Fibroblast of skin of left quadriceps (primary cell): ENCODE measurements at places on chromosomes 3 and 15.

- DNase-seq = no peak
Observed at GRCh38 chr3:128173849-128174248, 20.6 kb downstream of the EEFSEC start.

DNA sequence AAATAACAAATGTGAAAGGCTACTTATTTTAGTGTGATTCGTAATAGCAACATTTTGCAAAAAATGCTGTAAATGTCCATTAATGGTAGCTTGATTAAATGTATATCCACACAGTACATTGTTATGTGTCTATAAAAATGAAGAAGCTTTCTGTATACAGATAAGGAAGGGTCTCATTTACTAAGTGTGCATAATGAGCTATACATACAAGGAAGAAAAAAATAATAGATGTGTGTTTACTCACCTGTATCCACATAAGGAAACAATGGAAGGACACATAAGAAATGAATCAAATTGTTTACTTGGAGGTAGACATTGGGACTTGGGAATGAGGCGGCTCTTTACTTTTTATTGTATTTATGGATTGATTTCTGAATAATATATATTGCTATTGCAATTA is 34.9 kb downstream of the MED12L start:
- DNase-seq = no peak

DNA sequence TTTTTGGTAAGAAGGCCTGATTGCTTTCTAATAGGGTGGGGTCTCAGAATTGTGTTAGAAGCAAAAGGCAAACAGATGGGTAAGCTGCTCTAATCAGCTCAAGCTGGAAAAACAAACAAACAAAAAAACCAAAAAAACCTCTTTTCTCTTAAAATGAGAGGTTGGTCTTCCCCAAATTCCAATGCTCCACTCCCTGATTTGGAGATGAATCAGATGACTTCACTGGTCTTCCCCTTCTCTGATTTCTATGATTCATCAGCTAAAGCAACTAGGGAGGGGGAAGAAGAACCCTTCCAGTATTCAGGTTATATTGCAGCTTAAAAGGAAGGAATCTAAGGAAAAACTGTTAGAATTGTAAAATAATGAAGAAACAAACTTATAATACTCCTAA is 9.6 kb upstream of the ANXA2 start:
- DNase-seq = peak; percentile 73

GRCh38 chr15:84715441-84716035 is 401 bp downstream of the SEC11A start:
- DNase-seq = no peak

- DNase-seq = no peak
Observed at GRCh38 chr3:71584394-71585011, 975 bp upstream of the FOXP1 start.

GRCh38 chr3:165434516-165434915 is 238.3 kb upstream of the SLITRK3 start:
- DNase-seq = peak; percentile 16

GRCh38 chr3:89144080-89144479 is 36.7 kb downstream of the EPHA3 start:
- DNase-seq = no peak

DNA sequence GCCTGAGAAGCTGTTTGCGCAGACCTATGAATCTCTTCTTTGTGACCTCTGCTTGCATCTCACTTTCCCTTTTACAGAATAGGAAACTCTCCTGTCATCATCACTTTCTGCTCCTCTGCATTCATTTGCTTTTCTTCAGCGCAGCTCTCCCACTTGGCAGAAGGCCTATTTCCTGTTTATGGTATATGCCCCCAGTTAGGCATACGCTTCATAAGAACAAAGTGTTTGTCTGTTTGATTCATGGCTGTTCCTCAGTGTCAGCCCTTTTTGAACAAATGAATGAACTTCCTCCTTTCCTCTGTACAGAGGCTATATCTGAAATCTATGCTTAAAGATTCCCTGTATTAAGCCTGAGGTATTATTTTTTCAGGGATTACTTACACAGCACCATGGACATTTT is 1216.9 kb upstream of the GBE1 start:
- no peak for DNase-seq

DNA sequence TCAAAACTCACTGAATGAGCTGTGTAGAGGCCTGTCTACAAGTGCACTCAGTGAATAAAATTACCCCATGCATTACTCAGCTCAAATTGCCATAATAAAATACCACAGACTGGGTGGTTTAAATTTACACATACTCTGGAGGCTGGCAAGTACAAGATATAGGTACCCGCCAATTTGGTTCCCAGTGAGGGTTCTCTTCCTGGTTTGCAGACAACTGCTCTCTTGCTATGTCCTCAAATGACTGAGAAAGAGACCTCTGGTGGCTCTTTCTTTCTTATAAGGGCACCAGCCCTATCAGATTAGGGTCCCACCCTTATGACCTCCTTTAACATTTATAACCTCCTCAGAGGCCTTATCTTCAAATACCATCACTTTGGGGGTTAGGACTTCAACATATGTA is 237.0 kb downstream of the CPNE4 start:
- no peak for DNase-seq

DNA sequence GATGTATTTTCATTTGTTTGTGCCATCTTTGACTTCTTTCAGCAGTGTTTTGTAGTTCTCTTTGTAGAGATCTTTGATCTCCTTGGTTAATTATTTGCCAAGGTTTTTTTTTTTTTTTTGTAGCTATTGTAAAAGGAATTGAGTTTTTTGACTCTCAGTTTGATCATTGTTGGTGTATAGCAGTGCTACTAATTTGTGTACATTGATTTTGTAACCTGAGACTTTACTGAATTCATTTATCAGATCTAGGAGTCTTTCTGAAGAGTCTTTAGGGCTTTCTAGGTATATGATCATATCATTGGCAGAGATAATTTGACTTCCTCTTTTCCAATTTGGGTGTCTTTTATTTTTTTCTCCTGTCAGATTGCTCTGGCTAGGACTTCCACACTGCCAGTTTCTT is 42.2 kb upstream of the POMGNT2 start:
- no peak for DNase-seq

DNA sequence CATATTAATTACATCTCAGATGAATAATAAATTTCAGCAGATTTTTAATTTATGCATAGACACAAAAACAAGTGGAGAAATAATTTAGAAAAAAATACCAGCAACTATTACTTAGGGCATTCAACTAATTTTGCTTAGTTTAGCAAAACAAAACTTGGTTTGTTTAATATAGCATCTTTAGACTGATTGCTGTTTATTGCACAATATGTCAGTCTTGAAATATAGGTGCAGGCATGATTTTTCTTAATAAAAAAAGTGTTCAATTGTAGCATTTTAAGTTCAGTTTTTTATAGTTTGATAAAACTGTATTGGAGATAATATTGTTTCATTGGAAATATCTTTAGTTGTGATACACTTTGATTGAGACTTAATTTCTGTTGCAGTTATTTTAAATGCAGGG is 161.2 kb upstream of the KCNH8 start:
- no peak for DNase-seq

DNA sequence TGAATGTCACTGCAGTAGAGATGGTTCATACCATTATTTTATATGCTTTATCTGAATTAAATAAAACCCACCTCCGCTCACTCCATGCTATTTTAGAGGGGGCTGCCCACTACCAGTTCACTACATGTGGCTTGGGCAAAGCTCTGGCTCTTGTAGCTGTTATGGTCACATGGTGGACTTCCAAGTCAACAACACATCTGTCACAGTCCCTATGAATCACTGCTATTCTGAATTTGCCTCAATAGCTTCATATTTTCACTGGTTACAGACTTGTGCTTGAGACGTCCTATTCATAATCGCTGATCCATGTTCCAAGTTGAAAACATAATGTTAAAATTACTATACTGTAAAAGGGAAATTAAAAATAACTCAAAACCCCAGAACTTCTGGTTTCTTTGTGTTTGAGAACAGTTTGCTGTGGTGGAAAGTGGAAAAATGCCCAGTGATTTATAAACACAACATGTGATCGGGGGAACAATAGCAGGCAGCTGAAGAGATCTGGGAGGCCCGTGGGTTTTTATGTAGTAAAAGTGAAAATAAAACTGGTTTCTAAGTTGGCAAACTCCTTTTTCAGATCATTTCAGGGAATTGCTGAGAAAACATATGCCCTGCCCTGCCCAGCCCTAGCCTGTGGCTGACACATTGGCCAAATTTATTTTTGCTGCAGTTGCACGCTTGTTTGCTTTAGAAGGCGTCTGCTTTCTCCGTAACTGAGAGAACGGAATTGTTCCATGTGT is 128.8 kb upstream of the PRR23C start:
- DNase-seq = no peak

- DNase-seq = peak; percentile 15
Observed at GRCh38 chr3:144463911-144464310, 492.3 kb downstream of the DIPK2A start.

DNA sequence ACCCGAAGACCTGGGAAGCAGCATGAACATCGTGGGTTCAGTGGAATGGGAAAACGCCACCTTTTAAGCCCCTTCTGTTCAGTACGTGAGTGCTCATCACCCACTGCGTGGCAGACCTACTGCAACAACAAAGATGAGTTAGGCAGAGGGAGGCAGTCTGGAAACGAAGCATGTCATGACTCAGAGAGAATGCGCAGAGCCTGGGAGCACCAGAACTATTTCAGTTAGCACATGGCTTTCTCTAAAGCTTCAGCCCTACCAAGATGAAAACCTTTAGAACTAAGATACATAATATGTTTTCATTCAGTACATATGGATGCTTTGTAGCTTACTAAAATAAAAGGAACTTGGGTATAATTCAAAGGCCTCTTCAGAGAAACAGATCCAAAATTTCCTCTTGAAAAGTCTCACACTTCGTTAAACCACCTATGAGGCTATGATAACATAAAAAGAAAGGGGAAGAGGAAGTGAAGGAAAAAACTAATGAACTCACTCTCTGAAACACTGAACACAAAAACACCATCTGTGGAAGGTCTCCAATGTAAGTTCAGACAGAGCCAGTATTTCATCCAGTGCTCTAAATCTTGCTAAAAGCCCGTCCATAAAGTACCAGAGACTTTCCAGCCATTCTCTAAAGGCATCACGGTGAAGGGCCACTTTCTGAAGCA is 140.1 kb downstream of the OCA2 start:
- peak; percentile 29 for DNase-seq

GRCh38 chr3:193946945-193947344 is 189.0 kb upstream of the HES1 start:
- no peak for DNase-seq

GRCh38 chr15:69515508-69515907 is 62.9 kb downstream of the RPLP1 start:
- DNase-seq = no peak

- DNase-seq = peak; percentile 88
Observed at GRCh38 chr3:60579734-60580133, 671.5 kb downstream of the FHIT start.

- no peak for DNase-seq
Observed at GRCh38 chr3:48738144-48738536, 21.1 kb upstream of the IP6K2 start.

- DNase-seq = no peak
Observed at GRCh38 chr15:66503780-66504562, 684 bp downstream of the RPL4 start.

DNA sequence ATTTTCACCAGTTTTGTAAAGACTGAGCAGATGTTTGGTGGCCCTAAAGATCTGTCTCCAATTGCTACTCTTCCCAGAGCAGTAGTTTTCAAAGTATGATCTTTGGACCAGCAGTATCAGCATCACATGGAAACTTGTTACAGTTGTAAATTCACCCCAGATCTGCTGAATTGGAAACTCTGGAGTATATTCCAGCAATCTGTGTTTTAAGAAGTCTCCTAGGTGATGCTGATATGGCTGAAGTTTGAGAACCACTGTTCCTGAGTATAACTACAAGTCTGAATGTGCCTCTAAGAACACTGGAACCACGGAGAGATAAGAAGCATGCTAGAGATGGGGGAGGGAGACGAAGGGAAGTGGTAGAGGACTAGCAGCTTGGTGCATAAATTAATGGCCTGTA is 45.7 kb downstream of the NUDT16 start:
- no peak for DNase-seq

DNA sequence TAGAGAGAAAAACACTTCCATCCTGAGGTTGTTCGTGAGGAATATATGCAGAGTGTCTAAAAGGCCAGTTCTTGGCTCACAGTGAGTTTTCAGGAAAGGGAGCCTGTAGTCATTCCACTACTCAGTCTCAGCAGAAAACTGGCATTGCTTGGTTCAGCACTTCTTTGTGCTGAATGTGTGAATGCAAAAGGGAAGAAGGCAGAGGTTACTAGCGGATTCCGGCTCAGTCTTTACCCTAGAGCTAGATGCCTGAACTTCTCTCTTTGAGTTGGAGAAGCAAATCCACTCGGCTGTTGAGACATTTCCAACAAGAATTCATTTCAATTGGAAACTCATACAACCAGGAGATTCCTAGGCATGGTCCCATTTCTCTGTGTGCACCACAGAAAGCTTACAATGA is 23.1 kb upstream of the FRMD4B start:
- no peak for DNase-seq

GRCh38 chr3:147758771-147759170 is 349.6 kb downstream of the ZIC1 start:
- DNase-seq = no peak

DNA sequence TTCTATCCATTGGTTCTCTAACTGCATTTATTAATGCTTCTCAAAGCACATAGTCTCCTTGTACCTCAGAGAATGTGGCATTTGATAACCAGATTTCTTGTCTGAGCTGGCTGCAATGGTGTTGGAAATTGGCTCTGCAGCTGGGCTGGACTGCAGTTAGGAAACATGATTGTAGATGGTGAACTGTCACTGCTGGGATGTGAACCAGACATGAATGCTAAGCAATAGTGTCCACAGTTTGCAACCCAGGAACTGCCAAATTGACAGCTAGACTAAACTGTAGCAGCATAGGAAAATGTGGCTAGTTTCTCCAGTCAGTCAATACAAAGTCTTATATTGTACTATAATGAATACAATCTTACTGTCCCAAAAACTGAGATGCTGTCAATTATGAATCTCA is 656.6 kb upstream of the GOLIM4 start:
- no peak for DNase-seq

DNA sequence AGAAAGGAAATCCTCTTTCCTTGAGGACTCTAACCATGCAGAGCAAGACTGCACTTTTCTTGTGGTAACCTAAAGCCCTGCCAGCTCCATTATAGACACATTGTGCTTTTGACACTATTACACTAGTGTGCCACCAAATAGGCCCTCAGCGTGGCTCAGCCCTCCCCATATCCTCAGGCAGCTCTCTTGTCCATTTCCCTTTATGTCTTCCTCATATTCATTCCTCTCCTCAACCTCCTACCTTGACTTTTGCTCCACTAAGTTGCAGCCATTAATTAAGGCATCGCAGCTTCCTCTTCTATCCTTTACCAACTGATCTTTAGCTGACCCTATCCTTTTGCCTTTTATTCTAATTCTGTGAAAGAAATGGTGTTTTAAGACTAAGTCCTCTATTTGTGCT is 3.7 kb downstream of the ATG7 start:
- DNase-seq = no peak

DNA sequence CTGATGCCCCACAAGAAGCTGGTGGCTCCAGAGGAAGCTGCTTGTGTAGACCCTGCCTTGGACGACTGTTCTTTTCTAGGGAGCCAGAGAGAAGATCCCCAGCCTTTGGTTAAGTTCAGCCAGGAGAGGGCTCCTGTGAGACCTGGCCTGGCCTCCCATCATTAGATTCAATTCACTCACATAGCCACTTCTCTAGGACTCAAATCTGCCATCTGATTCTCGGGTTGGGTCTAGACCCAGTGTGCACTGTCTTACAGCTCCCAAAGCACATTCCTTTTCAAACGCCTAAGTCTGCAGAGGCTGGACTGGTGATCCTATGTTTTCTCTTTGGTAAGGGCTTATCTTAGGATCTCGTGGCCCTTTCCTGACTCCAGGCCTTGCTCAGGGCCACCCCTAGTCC is 81.7 kb upstream of the NPHP3 start:
- no peak for DNase-seq
